ENCODE measurements at places on chromosomes 16 and 17. TPM values are rescaled to one million over a fixed set of nuclear protein-coding genes. Genes with fewer than 3 reads are reported as not detected.

Gene ACSM2A
- total RNA-seq = not detected

GRCh38 chr17:21296097-21297025 is 11.8 kb downstream of the MAP2K3 start:
- peak; percentile 64 for DNase-seq

DNA sequence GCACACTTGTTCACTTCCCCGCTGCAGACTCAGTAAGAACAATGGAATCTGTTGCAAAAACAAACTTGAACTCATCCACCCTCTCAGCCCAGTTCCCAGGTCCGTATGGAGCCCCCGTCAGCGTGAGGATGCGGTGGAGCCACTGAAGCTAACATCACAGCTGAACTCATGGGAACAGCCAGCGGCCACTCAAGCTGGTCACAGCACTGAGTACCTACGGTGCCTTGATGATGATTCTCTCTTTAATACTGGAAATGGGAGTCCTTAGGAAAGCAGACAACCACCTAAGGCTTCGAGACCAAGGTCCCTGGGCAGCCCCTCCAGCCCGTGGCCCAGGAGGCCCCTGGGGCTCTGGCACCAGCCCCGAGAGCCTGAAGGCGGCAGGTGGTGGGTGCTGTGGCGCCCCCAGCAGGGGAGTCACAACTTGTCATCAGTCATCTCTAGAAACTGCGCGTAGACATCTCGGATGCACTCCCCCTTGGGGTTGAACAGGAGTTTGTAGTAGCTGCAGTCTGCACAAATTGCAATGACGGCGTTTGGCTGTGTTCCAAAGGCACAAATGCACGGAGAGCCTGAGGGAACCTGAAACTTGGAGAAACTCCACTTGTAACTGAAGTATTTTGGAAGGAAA is 31.0 kb upstream of the RHOT1 start:
- peak; percentile 40 for DNase-seq

GRCh38 chr16:10511829-10512228 is 68.6 kb downstream of the EMP2 start:
- DNase-seq = no peak

Gene HOXB9
- total RNA-seq = not detected

Gene TMEM204
- total RNA-seq = 25.1 TPM

Gene SOX8
- 3.3 TPM for total RNA-seq

DNA sequence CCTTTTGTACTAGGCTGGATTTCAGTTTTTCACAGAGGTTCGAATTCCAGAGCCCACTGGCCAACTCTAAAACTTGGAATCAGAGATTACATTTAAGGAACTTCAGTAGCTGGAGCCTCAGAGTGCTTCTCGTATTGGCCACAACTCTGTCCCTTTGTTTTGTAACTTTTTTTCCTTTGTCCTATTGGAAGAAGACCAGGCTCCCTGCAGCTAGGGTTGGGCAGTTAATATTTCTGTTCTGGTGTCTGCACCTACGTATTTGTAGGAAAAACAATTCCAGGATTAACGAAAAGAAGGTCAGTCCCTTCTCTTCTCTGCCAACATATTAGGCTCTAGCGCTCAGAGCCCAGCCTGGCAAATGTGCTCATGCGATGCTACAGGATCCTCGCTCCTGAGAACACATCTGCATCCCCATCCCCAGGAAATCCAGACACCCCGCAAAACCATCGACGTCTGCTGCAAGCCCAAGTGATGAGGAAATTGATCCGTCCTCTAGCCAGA is 1.9 kb downstream of the CDH11 start:
- DNase-seq = no peak

Gene ABI3
- total RNA-seq = 6.3 TPM

- no peak for DNase-seq
These were observed 9.8 kb upstream of the MED9 start for GRCh38 chr17:17467016-17467415.

Gene RTN4RL1
- 3.1 TPM for total RNA-seq

- DNase-seq = no peak
These were observed 1541.7 kb upstream of the CDH8 start for GRCh38 chr16:63577891-63578290.

DNA sequence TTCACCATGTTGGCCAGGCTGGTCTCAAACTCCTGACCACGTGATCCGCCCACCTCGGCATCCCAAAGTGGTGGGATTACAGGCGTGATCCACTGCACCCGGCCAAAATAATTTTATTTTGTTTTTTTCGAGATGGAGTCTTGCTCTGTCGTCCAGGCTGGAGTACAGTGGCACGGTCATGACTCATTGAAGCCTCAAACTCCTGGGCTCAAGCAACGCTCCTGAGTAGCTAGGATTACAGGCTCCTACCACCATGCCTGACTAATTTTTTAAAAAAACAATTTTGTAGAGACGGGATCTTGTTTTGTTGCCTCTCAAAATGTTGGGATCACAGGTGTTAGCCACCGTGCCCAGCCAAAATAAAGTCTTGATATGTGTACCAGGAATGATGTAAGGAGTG is 2.4 kb upstream of the TTLL6 start:
- DNase-seq = no peak

GRCh38 chr16:23288726-23289512 is 13.2 kb upstream of the SCNN1B start:
- DNase-seq = no peak

DNA sequence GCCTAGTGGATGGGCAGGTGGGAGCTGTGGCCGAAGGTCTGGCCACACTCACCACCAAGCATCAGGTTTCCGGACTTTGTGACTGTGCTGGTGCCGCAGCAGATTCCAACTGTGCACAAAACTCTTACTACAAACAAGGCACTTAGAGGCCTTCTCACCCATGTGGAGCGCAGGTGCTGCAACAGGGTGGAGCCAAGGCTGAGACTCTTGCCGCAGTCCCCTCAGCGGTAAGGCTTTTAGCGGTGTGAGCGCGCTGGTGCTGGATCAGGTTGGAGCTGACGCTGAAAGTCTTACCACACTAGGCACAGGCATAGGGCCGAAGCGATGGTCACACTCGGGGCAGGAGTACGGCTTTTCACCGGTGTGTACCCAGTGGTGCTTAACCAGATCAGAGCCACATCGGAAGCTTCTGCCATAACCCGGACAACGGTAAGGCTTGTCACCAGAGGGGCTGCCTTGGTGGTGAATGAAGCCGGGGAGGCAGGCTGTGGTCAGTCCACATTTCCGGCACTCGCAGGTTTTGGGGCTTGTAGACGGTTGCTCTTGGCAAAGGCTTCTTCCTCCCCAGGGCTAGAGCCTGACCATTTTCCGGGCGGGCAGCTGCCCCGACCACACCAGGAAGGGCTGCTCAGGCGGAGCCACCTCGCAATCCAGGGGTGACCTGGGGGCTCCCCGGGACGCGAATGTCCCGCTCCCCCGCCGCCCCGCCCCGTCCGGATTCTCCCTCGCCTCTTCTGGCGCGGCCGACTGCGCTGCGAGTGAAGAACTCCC is 1.0 kb upstream of the ARMC5 start:
- DNase-seq = peak; percentile 60

- DNase-seq = no peak
These were observed 76.3 kb upstream of the ANKFN1 start for GRCh38 chr17:56076980-56077379.

Gene AANAT
- total RNA-seq = not detected

DNA sequence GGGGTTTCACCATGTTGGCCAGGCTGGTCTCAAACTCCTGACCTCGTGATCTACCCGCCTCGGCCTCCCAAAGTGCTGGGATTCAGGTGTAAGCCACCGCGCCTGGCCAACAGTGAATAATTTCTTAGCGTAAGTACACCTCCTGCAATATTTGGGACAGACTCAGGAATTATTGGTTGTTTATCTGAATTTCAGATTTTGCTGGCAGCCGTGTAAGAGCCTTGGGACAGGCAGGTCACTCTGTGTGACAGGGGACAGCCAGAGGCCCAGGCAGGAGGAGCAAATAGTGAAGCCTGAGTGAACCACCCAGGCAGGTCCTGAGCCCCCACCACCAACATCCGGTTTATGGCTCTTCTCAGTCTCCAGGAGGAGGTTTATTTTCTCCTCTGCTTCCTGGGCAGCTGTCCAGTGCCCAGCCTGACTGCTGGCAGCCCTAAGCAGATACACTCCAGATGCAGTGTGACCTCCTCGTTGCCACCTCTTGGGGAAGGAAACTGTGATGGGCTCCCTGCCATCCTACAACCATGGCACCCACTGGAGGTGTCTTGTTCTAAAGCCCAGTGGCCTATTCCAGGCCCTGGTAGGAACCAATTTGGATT is 26.2 kb upstream of the ADORA2B start:
- DNase-seq = peak; percentile 59

Gene KLHL10
- total RNA-seq = not detected

GRCh38 chr17:60106340-60107059 is 27.8 kb upstream of the HEATR6 start:
- DNase-seq = no peak

Gene SDK2
- total RNA-seq = 0.26 TPM

Gene C1QTNF8
- not detected for total RNA-seq

Gene RHBDF1
- total RNA-seq = 27.7 TPM

Gene CDH8
- total RNA-seq = not detected

Measured in body of pancreas (tissue), 4 donors.